SK-N-SH (cell line): ENCODE measurements at places on chromosomes 16 and 17.

DNA sequence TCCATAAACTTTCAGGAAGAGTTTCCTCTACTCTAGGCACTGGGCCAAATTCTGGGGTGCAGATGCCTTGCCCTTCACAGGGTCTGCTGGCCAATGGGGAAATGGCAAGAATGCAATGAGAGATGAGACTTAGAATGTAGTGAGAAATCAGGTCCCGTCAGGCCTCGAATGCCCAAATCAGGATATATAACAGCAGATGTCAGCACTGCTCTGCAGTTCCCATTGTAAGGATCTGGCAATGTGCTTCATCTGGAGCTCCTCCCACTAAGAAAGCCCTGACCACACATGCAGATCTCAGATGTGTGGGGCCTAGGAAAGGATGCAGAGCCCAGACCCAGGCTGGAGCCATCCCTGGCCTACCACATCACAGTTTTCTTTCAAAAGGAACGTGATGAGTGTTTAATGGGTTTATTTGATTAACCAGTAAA lies 13.9 kb upstream of the LPCAT2 start:
- no peaks in the 10 kb centered on the region for H3K27me3 ChIP-seq
- peak; percentile 77 for DNase-seq
- peaks cover 55% of the 10 kb centered on the region for H3K36me3 ChIP-seq

GRCh38 chr16:23611936-23612335 lies 15.8 kb upstream of the NDUFAB1 start:
- H3K36me3 ChIP-seq = peaks cover 10% of the 10 kb centered on the region
- no peak overlapping the region for H3K4me3 ChIP-seq
- DNase-seq = no peak
- H3K27me3 ChIP-seq = no peaks in the 10 kb centered on the region
- no peaks in the 10 kb centered on the region for H3K4me1 ChIP-seq

GRCh38 chr16:27965801-27966200 lies 97.7 kb downstream of the GSG1L start:
- H3K36me3 ChIP-seq = no peaks in the 10 kb centered on the region
- no peak overlapping the region for H3K27ac ChIP-seq
- no peak for DNase-seq
- no peaks in the 10 kb centered on the region for H3K4me1 ChIP-seq
- no peaks in the 10 kb centered on the region for H3K27me3 ChIP-seq

DNA sequence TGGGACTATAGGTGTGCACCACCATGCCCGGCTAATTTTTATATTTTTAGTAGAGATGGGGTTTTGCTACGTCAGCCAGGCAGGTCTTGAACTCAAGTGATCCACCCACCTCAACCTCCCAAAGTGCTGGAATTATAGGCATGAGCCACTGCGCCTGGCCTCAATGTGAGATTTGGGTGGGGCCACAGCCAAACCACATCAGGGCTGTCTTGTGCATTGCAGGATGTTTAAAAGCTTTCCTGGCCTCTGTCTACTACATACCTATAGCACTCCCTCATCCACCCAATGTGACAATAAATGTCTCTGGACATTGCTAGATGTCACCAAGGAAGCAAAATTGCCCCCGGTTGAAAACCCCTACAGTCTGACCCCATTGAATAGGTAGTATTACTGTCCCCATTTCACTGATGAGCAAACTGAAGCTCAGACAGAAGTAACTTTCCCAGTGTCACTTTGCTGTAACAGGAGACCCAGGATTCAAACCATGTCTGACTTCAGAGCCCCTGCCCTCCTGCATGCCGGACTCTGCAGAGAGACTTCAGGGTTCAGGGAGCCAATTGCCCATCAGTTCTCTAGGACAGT lies 3.6 kb upstream of the MAP3K14 start:
- peak overlapping the region; percentile 99 for H3K27ac ChIP-seq
- no peak overlapping the region for H3K4me3 ChIP-seq
- no peaks in the 10 kb centered on the region for H3K27me3 ChIP-seq
- no peak for DNase-seq
